NCI-H774 (cell line): ENCODE measurements at places on chromosomes 1 and 21.

DNA sequence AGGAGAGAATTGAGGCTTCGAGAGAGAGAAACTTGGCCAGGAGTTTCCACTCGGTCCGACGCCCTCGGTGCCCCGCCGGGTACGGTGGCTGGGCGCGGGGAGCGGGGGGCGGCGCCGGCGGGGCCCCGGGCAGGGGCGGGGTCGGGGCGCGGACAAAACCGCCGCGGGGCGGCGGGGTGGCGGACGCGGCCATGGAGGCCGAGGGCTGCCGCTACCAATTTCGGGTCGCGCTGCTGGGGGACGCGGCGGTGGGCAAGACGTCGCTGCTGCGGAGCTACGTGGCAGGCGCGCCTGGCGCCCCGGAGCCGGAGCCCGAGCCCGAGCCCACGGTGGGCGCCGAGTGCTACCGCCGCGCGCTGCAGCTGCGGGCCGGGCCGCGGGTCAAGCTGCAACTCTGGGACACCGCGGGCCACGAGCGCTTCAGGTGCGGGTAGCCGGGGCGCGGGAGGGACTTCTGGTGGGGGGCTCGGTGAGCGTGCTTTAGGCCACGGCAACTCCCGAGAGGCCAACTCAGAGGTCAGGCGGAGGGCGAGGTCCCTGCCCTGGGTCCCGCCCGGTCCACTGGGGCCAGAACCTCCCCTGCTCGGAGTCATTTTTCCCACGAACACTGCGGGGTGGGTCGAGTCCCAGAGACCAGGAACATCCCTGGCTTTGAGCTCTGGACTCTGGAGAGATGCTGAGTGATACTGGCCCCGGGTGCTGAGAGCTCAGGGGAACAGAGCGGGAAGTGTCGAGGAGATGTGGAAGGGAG is 431 bp downstream of the RAB42 start:
- DNase-seq = no peak

GRCh38 chr1:165073185-165074007 is 283.1 kb downstream of the LMX1A start:
- peak; percentile 48 for DNase-seq

- DNase-seq = no peak
Measured at GRCh38 chr1:14282707-14283106, 315.8 kb upstream of the KAZN start.

- DNase-seq = no peak
Measured at GRCh38 chr1:201262963-201263608, 20.2 kb upstream of the PKP1 start.

GRCh38 chr1:66095190-66095589 is 302.5 kb downstream of the PDE4B start:
- DNase-seq = no peak

DNA sequence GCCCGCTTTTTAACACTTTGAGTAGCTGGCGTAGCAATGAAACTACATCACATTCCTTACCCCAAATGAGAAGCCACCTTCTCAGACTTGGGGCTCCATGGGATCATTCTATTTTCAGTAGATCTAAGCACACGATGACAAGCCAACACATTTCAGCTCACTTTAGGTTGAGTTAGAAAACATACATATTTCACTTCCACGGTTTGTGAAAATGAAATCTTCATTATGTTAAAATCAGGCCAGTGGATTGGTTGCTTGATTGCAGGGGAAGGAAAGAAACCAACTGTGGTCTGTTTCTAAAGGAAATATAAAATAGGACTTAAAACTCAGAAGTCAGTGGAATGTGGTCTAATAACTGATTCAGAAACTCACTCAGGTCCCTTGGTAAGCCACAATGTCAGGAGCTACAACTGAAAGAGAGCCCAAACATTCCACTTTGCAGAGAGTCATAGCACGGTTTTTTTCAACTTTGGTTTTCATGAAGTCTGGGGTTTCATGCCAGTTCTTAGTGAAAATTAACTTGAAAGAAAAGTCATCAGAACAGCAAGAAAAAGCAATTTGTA is 82.3 kb upstream of the TIAM1 start:
- DNase-seq = no peak

DNA sequence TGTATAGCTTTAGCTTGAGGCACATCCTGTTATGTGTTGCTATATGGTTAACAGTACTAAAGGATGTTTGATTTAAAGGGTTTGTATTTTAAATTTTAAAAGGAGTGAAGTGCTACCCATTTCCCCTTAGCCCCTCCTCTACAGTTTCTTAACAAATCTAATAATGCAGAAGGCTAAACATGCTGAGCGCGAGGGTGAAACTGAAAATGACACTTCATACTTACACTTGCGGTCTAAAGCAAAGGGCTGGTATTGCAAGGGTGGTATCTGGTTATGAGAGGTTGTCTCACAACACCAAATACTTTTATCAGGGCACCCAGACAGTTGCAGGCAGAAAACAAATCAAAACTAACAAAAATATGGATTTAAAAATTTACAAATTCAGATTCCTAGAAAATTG is 172.3 kb downstream of the SIPA1L2 start:
- no peak for DNase-seq

- DNase-seq = no peak
Measured at GRCh38 chr1:17920881-17921640, 165.9 kb downstream of the ACTL8 start.

DNA sequence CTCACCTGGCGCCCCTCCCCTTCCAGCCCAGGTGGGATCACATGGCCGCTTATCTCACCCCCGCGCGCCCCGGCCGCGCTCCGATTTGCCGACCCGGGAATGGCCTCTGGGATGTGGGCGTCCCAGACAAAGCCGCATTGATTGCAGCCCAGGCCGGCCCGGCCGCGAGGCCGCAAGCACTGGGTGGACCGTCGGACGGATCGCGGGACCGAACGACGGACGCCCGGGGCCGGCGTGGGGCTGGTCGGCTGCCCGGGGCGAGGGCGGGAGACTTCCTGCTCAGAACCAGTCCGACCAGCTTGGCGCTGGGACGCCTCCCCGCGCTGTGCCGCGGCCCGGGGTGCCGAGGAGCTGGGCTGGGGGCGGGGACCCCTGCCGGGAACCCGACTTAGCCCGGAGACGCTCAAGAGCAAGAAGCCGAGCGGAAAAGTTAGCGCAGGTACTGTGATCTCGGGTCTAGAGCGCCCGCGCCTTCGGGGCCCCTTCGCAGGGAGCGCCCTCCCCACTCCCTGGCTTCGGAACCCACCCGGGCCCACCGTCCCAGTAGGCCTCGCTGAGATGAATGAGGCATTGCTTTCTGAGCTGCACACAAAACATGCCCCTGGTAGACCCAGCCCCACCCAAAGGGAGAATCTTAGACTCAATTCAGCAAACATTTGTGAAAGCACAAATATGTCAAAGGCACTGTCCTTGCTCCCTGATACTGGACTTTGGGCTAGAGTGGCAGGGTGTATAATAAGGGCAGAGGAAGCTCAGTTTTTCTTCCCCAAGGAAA is 415 bp upstream of the LAD1 start:
- peak; percentile 26 for DNase-seq

DNA sequence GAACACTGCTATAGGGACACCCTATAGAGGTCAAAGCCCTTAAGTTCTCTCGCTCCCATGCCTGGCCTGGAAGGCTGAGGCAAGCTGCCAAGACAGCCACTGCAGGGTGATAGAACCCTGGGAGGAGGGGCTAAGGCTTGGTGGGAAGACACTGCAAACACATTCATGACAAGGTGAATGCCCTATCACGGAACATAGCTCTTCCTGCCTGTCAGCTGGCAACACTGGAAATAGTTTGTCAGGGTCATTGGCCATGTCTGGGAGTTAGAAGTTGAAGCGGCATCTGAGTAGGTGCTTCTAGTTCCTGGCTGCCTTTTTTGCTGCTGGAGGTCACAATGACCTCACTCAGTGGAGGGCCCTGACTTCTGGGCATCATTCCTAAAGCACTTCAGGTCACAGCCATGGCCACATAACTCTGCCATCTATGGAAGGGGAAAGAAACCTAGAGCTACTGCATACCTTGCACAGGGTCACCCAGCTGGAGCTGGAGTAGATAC is 4.2 kb downstream of the FABP3 start:
- DNase-seq = no peak
